ENCODE measurements at places on chromosomes 2 and 18. TPM values are rescaled to one million over a fixed set of nuclear protein-coding genes. Genes with fewer than 3 reads are reported as not detected.

GRCh38 chr2:143526498-143526897 is 397.3 kb downstream of the ARHGAP15 start:
- DNase-seq, result no peak

- no peak for DNase-seq
Observed at GRCh38 chr2:233853883-233854240, 473 bp downstream of the HJURP start.

- DNase-seq, result no peak
Observed at GRCh38 chr2:223101340-223102039, 49.5 kb downstream of the KCNE4 start.

- no peak for DNase-seq
Observed at GRCh38 chr2:9318461-9319337, 104.6 kb downstream of the ITGB1BP1 start.

DNA sequence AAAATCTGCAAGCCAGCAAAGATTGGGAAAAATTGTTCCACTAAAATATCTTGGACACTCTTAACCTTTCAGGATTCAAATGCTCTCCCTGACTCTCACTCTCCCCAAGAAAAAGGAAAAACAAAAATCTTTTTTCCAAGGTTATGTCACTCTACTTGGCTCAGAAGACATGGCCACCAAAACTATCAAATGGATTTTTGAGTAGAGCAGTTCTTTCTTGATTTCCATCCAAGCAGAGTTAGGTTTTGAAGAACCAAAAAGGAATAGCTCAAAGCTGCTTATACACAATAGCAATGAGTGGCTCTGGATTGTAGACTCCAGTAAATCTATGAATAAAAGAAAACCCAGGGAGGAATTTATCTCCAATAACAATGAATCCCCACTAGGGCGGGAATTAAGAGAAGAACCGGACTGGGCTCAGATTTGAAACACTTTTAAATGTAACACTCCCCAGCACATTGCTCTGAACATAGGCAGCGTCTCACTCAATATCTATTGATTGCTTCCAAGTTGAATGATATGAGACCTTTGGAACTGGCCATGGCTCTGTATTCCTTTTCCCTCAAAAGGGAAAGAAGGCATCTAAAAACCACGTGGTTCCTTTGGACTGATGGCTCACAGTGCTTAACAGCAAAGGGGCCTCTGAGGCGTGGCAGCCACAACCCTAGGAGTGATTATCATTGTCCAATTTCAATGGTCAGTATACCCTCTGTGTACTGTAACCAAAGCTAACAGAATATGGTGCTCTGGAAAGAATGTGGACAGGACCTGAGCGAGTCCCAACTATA is 68.3 kb downstream of the SPRED2 start:
- DNase-seq, result no peak

DNA sequence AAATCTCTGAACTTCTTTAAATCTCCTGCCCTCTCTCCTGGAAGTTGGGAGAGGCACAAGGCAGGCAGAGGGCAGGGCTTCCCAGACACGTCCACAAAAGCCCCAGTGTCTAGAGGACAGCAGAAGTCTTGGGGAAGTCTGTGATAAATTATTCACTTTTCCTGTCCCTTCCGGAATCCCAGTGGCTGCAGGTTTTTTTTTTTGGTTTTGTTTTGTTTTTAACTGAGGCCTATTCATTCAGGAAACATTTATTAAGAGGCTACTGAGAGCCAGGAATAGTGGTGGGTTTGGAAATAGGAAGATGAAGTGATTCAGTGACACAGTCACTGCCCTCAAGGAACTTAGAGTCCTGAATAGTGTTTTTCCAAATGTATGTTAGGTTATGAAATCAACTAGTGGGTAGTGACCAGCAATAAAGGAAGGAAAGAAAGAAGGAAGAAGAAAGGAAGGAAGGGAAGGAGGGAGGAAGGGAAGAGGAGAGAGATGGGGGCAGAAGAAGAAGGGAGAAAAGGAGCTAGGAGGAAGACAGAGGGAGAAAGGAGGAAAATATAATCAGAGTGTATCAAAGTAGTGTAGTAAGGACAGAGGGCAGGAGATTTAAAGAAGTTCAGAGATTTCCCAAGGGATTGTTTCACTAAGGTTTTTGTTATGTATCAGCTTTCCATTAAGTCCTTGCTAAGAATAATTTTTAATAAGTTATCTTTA is 98.9 kb upstream of the ZFP36L2 start:
- DNase-seq, result no peak

GRCh38 chr18:13425357-13426091 is 207.0 kb downstream of the LDLRAD4 start:
- no peak for DNase-seq

DNA sequence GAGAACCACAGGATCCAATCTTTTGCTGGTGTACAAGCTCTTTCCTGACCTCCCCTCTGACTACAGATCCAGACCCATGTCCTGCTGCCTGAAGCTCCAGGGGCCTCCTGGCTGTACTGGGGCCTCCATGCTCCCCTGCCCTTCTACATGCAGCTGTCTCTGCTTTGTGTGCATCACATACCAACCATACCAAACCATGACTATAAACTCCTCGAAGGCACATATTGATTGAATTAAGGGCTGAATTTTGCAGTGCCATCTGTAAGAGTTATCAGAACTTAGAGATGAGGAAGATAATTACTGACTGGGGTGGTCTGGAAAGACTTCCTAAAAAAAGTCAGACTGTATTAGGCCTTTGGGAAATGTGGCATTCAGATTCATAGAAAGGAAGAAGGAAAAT is 139.9 kb upstream of the CXCR4 start:
- DNase-seq, result no peak

GRCh38 chr2:26757873-26758789 is 6.0 kb upstream of the SLC35F6 start:
- DNase-seq, result peak; percentile 48

GRCh38 chr2:6838673-6839319 is 26.9 kb downstream of the CMPK2 start:
- DNase-seq, result no peak

DNA sequence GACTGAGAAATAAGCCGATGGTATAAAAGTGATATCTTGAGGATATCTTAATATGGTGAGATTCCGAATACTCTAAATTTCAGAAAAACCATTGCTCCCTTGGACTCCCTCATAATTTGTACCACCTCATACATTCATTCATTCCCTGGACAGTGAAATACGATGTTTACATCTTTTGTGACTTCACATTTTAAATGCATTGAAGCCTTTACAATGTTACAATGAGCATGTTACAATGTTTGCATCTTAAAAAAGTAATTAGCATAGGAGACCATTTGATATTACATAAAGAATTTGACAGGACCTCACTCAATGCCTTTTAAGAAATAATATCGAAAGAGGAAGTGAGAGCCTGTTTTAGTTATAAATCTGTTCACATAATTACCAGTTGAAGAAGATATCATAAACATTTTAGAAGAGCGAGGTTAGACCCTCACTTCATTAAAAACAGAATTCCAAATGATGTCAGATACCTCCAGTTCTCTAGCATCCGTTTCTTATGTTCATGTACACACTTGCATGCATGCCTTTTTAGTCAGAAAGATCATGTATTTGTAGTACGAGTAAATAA is 372.0 kb downstream of the ARHGAP15 start:
- no peak for DNase-seq

Gene CNTNAP5
- not detected for polyA plus RNA-seq

Gene MC4R
- polyA plus RNA-seq, result 0.34 TPM

Gene ARL4C
- polyA plus RNA-seq, result 60.2 TPM

Gene ALK
- 0.36 TPM for polyA plus RNA-seq

Gene ZNF385B
- polyA plus RNA-seq, result 13.9 TPM

Gene GPR39
- polyA plus RNA-seq, result 4.0 TPM

Gene DYSF
- 21.3 TPM for polyA plus RNA-seq
